ENCODE measurements at places on chromosomes 5 and 9.

- H3K27ac ChIP-seq = no peak overlapping the region
- no peak overlapping the region for H3K4me3 ChIP-seq
- no peaks in the 10 kb centered on the region for H3K27me3 ChIP-seq
- no peaks in the 10 kb centered on the region for H3K4me1 ChIP-seq
Observed at GRCh38 chr5:162209005-162209605, 141.5 kb downstream of the GABRG2 start.

DNA sequence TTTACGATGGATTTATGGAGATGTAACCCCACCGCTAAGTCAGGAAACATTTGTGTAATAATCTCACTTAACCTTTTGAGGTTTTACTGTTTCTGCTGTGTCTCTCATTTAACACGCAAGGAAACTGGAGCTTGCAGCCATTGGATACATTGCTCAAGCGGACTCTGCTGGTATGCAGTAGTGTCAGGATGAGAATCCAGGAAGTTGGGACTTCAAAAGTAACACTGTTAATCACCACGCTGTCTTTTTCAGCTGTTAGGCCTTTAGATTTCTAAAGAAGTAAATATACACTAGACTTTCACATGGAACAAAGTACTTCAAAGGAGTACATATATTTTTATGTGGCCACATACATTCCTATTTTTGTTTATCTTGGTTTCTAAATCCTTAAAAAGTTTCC is 114.7 kb downstream of the LPAR1 start:
- DNase-seq = no peak
- H3K27me3 ChIP-seq = peaks cover 5% of the 10 kb centered on the region
- H3K4me3 ChIP-seq = no peak overlapping the region
- H3K27ac ChIP-seq = no peak overlapping the region

GRCh38 chr5:174115226-174115625 is 69.7 kb downstream of the NSG2 start:
- H3K27me3 ChIP-seq = peaks cover 41% of the 10 kb centered on the region
- H3K4me1 ChIP-seq = peaks cover 18% of the 10 kb centered on the region
- DNase-seq = no peak
- H3K27ac ChIP-seq = no peak overlapping the region
- H3K36me3 ChIP-seq = no peaks in the 10 kb centered on the region

GRCh38 chr9:84970432-84970831 is 300.9 kb downstream of the NTRK2 start:
- no peak overlapping the region for H3K4me3 ChIP-seq
- no peak for DNase-seq
- H3K4me1 ChIP-seq = peaks cover 5% of the 10 kb centered on the region
- H3K36me3 ChIP-seq = no peaks in the 10 kb centered on the region

GRCh38 chr9:80763536-80763935 is 925.8 kb downstream of the TLE1 start:
- DNase-seq = no peak
- H3K27ac ChIP-seq = no peak overlapping the region
- H3K4me3 ChIP-seq = no peak overlapping the region
- no peaks in the 10 kb centered on the region for H3K27me3 ChIP-seq

GRCh38 chr5:78626009-78626571 is 22.5 kb downstream of the LHFPL2 start:
- DNase-seq = no peak
- H3K4me3 ChIP-seq = peak overlapping the region; percentile 26
- peak overlapping the region; percentile 97 for H3K27ac ChIP-seq
- no peaks in the 10 kb centered on the region for H3K27me3 ChIP-seq
- peaks cover 100% of the 10 kb centered on the region for H3K4me1 ChIP-seq
- H3K36me3 ChIP-seq = peaks cover 66% of the 10 kb centered on the region

GRCh38 chr5:17206021-17206420 is 11.4 kb upstream of the BASP1 start:
- DNase-seq = no peak
- no peak overlapping the region for H3K4me3 ChIP-seq
- H3K36me3 ChIP-seq = peaks cover 5% of the 10 kb centered on the region
- H3K27ac ChIP-seq = no peak overlapping the region
- H3K4me1 ChIP-seq = peaks cover 5% of the 10 kb centered on the region

DNA sequence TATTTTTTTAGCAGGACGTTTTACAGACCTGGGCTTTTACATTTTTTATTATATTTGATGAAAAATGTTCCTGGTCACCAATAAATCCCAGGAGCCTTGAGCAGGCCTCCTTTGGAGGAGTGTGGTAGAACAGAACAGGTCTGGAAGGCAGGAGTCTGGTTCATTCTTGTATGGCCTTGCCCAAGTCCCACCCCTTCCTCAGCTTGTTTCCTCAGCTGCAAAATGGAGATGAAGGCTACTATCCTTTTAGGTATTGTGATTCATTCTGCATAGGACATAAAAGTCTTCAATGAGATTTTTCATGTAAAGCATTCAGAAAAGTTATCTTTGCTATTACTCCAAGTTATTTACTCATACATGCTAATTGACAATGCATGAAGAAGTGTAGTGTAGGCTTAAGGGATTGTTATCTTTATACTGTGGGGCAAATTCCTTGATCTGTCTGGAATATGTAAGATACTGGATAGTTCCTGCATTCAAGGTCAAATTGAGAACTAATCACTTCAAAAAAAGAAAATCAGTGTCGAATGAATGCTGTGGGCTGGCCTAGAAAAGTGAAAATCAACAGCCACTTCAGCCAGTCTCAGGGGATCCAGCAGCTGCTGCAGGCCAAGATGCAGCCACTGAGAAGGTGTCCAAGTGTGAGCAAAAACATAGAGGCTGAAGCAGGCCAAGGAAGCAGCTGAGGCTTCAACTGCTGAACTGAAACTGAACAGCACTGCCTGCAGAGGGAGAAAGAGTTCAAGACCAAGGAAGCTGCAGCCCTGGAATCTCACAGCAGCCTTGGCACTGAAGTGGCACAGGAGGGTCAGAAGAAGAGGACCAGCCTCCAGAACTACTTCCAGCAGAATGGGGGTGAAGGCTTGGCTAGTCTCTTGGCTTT is 15.5 kb upstream of the SLC36A3 start:
- H3K36me3 ChIP-seq = no peaks in the 10 kb centered on the region
- H3K27me3 ChIP-seq = peaks cover 10% of the 10 kb centered on the region
- H3K4me1 ChIP-seq = peaks cover 25% of the 10 kb centered on the region
- no peak overlapping the region for H3K27ac ChIP-seq
- H3K4me3 ChIP-seq = no peak overlapping the region

DNA sequence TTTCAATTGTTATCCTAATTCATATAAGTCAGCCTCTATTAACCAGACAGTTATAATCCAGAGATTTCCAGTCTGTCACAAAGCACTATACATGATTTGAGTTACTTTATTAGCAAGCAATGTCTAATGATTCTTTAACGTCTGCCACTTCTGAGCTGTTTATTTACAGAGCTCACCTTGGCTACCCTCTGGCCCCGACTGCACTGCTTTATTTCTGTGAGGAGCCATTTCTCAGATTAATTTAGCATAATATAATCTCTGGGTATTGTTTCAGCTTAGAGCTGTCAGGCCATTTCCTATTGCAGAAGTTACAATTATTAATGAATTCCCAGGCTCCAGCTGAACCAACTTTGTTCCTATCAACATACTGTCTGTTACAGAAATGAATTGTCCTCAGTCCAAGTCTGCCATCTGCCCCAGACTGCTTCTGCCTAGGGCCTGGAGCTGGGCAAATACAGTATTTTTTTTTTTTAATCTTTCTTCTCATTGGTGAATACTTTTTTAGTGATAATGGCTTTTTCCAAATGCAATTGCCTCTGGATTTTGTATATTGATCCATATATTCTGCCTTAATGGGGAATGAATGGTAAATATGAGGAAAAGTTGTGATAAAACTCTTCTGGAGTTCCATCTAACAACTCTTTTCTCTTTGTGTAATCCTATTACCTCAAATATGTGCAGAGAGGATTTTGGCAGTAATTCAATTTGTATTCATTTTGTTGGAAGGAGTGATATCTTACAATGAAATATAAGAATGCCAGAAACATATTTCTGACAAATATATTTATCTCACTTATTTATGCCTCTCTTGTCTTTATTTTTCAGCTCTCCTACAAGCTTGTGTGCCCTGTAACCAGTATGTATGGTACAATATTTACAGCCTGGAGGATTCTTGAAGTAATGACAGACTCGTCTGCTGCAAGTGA is 104.7 kb downstream of the FOCAD start:
- no peak overlapping the region for H3K4me3 ChIP-seq
- peaks cover 3% of the 10 kb centered on the region for H3K4me1 ChIP-seq
- peaks cover 56% of the 10 kb centered on the region for H3K36me3 ChIP-seq
- no peaks in the 10 kb centered on the region for H3K27me3 ChIP-seq

GRCh38 chr5:142403583-142403982 is 78.8 kb upstream of the SPRY4 start:
- H3K27me3 ChIP-seq = no peaks in the 10 kb centered on the region
- peaks cover 60% of the 10 kb centered on the region for H3K4me1 ChIP-seq
- peak overlapping the region; percentile 46 for H3K27ac ChIP-seq
- no peak for DNase-seq
- H3K36me3 ChIP-seq = peaks cover 9% of the 10 kb centered on the region

GRCh38 chr9:36401164-36401740 is 1.2 kb upstream of the RNF38 start:
- DNase-seq = no peak
- H3K27ac ChIP-seq = peak overlapping the region; percentile 68
- H3K4me1 ChIP-seq = peaks cover 39% of the 10 kb centered on the region
- H3K36me3 ChIP-seq = peaks cover 22% of the 10 kb centered on the region

- no peaks in the 10 kb centered on the region for H3K27me3 ChIP-seq
- H3K27ac ChIP-seq = no peak overlapping the region
- DNase-seq = no peak
- no peaks in the 10 kb centered on the region for H3K4me1 ChIP-seq
- no peak overlapping the region for H3K4me3 ChIP-seq
Observed at GRCh38 chr5:94891565-94891964, 273.1 kb downstream of the SLF1 start.

- H3K4me1 ChIP-seq = peaks cover 4% of the 10 kb centered on the region
- peaks cover 28% of the 10 kb centered on the region for H3K36me3 ChIP-seq
- peak overlapping the region; percentile 45 for H3K4me3 ChIP-seq
- H3K27ac ChIP-seq = no peak overlapping the region
- peaks cover 3% of the 10 kb centered on the region for H3K27me3 ChIP-seq
- DNase-seq = no peak
Observed at GRCh38 chr5:41925555-41925951, 472 bp downstream of the FBXO4 start.

DNA sequence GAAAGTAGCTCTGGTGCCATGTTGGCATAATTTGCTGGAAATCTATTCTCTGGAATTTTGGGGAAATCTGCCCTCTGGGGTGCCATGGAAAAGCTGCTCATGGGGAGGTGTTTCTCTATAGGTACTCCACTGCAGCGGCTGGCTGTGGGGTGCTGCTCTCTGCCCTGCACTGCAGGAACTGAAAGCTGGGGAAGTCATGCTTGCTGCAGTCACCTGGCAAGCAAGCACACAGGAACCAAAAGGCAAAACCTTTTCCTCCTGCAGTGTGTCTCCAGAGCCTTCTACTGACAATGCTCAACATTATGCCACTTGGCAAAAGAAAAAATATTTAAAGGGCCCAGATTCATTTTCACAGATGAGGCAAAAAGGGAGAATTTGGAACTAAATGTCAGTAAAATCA is 25.8 kb upstream of the CARNMT1 start:
- H3K4me3 ChIP-seq = no peak overlapping the region
- H3K4me1 ChIP-seq = no peaks in the 10 kb centered on the region
- H3K27ac ChIP-seq = no peak overlapping the region
- H3K27me3 ChIP-seq = peaks cover 16% of the 10 kb centered on the region

DNA sequence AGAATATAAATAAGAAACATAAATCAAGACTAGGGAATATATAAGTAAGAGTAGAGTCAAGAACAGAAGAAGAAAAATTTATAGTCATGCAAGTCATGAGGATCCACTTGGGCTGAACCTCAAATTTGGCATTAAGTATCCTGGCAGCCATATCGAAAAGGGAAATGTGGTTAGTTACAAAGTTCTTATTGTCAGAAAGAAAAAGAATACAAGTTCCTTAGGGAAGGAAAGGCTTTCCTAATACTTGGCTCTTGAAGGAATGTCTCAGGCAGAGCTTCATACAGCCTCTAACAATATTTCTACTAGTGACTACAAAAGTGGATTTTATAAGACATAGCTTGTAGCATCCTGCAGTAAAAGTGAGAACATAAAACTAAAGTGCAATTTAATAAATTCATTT is 45.4 kb downstream of the TMEM252 start:
- DNase-seq = no peak
- H3K36me3 ChIP-seq = no peaks in the 10 kb centered on the region
- H3K27ac ChIP-seq = no peak overlapping the region
- no peak overlapping the region for H3K4me3 ChIP-seq
- peaks cover 20% of the 10 kb centered on the region for H3K4me1 ChIP-seq
- peaks cover 33% of the 10 kb centered on the region for H3K27me3 ChIP-seq

DNA sequence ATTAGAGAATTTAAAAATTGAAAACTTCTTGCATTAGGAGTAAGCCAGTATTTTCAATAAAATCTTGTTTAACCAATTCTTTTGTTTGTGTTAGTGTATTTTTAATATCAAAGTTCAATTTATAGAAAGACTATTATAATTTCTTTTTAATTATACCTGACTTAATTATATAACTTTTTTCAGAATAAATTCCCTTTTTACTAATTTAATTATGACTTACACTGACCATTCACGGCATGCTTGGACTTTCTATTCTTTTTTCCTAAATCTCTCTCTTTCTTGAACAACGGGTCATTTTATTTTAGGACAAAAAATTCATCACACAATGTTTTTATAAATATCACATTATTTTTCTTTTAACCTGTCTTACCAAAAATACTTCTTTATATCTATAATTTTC is 555.3 kb upstream of the PTGER4 start:
- peaks cover 5% of the 10 kb centered on the region for H3K36me3 ChIP-seq
- no peak for DNase-seq
- no peak overlapping the region for H3K4me3 ChIP-seq
- H3K27ac ChIP-seq = no peak overlapping the region
- no peaks in the 10 kb centered on the region for H3K4me1 ChIP-seq

Measured in nephron progenitor cell (in vitro differentiated cells).